ENCODE measurements at places on chromosomes 7 and 10. TPM values are rescaled to one million over a fixed set of nuclear protein-coding genes. Genes with fewer than 3 reads are reported as not detected.

DNA sequence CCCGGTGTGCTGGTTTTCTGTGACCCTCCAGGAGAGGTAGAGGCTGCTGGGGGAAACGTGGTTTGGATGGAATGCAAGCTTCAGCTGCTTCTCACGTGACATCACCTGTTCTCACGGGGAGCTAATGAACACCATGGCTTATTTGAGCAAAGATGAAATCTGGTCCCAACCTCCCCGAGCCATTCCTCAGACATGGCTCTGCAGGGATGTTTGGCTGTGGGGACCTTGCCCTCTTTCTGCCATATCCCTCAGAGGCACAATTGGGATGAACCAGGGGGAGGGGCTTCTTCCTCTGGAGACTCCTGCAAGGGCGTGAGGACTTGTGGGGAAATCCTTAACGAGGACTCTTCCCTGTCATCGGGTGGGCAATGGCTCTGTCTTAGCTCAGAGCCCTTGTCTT, 236.8 kb downstream of the TCERG1L start:
- DNase-seq = no peak

GRCh38 chr10:30902621-30903396, 128.9 kb downstream of the ZNF438 start:
- no peak for DNase-seq

- no peak for DNase-seq
Observed at GRCh38 chr10:132827423-132827789, 41.5 kb upstream of the NKX6-2 start.

DNA sequence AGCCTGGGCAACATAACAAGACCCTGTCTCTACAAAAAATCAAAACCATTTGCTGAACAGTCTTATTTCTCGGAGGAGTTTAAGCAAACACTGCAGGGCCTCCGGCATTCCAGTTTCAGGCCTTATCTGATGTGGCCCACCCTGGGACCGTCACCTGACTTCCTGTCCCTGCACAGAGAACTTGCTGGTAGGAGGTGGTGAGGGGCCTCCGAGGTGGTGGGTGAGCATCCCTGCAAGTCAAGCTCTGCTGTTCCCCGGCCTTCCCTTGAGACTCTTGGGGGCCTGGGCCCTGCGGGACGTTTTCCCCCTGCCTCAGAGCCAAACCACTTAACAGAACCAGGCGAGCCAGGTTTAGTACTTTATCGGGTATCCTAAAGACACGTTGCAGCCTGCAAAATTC, 44.5 kb upstream of the AP5Z1 start:
- DNase-seq = no peak

DNA sequence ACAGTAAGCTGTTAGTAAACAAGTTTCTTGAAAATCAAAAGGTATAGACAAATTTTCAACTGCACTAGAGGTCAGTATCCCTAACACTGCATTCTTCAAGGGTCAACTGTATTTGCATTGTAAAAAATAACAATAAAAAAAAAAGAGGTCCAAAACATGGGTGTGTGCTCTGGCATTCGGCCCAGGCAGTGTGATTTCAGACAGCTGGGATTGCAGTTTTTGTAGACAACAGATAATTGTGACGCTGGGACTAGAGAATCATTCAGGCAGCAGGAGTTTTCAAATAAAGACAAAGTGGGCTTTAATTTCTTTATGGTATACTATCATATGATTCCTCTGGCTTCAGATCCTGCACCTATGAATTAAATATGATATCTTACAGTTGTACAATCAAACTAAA, 543.2 kb upstream of the SEMA3D start:
- DNase-seq = no peak

- no peak for DNase-seq
Observed at GRCh38 chr7:109549471-109550193, 980.0 kb downstream of the DNAJB9 start.

GRCh38 chr10:12741360-12741804, 260.1 kb downstream of the CCDC3 start:
- no peak for DNase-seq

GRCh38 chr7:151869968-151870918, 6.7 kb downstream of the PRKAG2 start:
- DNase-seq = no peak

GRCh38 chr7:22255834-22256233, 101.1 kb downstream of the RAPGEF5 start:
- DNase-seq = no peak

- no peak for DNase-seq
Observed at GRCh38 chr7:151400626-151401315, 9.1 kb downstream of the WDR86 start.

DNA sequence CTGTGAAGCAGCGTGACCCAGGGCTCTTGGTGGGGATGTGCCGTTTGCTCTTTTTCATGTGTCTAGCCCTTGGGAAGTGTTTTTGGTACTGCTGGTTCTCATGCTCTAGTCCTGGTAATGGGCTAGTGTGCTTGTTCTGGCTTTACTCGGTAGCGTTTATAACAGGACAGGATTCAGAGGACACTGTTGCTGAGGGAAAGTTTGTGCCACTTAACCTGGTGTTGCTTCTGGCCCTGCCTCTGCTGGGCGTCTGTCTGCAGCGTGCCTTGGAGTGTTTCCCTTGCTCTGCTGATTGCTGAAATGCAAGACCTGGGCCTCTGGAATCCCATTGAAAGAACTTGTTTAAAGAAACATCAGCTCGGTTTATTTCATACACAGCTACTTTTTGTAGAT, 35.0 kb downstream of the INPP5A start:
- DNase-seq = no peak

GRCh38 chr10:36351159-36351558, 709.1 kb upstream of the FZD8 start:
- no peak for DNase-seq

DNA sequence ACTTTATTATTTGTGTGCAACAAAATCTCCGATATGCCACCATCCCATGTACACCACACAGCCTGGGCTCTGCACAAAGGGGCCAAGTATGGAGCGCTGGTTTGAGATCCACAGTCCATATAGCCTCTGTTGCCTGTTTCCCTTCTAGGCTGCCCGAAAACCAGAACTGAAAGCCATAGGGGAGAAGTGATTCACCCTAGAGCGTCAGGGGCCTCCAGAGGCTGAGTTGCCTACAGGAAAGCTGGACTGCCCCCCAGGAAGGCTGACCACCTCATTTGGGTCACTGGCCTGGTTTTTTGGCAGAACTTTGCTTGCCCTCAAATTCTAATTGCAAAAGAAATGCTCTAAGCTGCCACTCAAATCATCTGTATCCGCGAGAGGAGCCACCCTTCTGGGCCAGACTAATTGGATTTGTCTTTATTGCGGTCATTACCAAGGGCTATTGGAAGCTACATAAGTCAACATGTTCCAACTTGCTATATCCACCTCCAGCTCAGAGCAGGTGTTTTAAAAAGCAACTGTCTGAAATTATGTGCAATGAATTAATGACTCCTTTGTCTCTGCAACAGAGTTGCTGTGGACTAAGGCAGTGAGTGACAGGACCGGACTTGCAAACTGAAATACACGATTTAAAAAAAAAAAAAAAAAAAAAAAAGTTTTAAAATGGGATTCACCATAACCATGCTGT, 28.3 kb upstream of the FRMD4A start:
- no peak for DNase-seq

GRCh38 chr7:105934572-105935185, 28.4 kb upstream of the CDHR3 start:
- DNase-seq = no peak

GRCh38 chr10:75013522-75013921, 97.9 kb upstream of the SAMD8 start:
- no peak for DNase-seq

The ABCA13 gene
- 0.44 TPM for total RNA-seq

The TMEM236 gene
- 0.48 TPM for total RNA-seq

The TWIST1 gene
- total RNA-seq = 0.19 TPM

The OLAH gene
- total RNA-seq = 0.34 TPM
